Activated CD8-positive, alpha-beta memory T cell treated with anti-CD3 and anti-CD28 coated beads for 1 hour (primary cell): ENCODE measurements at places on chromosomes 2 and 18.

DNA sequence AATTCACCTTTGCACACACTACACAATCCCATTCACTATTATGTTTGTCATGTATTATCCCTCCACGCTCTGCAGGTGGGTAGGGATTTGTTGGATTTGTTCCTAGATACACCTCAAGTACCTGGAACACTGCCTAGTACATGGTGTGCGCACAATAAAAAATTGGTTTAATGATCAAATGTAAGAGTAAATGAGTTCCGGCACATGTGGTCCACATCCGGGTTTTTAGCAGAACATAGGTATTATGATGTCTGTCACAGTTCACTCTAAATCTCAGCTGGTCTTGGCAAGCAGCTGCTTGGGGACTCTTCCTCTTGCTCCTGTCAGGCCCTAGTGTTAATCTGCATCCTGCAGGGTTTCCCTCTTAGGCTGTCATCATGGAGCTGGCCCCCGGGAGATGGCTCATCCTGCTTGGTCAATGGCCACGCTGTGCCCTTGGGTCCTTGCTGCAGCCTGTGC, 21.8 kb upstream of the IL1R1 start:
- DNase-seq = no peak

- DNase-seq = no peak
Observed at GRCh38 chr18:63881851-63882250, 5.7 kb upstream of the SERPINB2 start.

- no peak for DNase-seq
Observed at GRCh38 chr2:178514664-178515063, 34.4 kb downstream of the PLEKHA3 start.

DNA sequence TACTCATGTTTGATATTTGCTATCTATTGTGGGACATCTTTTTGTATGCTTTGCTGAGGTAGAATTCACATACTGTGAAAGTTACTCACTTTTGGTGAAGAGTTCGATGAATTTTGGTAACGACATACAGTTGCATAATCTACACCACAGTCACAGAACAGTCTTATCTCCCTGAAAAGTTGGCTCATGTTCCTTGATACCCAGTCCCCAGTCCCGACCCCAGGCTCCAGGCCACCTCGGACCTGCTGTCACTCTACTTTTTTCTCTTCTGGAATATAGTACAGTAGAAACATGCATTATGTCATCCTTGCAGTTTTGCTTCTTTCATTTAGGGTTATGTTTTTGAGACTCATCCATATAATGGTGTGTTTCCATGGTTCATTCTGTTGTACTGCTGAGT, 191.7 kb downstream of the FAM210A start:
- DNase-seq = no peak

DNA sequence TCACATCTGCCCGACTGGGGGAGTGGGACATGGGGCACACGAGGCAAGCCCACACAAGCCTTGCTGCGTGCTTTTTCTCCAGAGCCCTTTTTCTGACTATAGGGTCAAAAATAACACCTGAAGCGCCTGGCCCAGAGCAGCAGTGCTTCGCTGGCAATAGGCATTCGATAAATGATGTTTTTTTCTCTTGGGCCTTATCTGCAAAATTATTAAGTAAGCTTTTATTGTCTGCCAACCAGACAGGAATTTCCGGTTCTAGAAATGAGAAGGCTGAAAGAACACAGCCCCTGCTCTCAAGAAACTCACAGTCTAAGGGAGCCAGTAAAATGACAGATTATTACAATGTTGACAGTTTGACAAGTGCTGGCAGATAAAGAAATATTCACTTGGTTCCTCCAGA, 2.7 kb upstream of the TMBIM1 start:
- DNase-seq = no peak

DNA sequence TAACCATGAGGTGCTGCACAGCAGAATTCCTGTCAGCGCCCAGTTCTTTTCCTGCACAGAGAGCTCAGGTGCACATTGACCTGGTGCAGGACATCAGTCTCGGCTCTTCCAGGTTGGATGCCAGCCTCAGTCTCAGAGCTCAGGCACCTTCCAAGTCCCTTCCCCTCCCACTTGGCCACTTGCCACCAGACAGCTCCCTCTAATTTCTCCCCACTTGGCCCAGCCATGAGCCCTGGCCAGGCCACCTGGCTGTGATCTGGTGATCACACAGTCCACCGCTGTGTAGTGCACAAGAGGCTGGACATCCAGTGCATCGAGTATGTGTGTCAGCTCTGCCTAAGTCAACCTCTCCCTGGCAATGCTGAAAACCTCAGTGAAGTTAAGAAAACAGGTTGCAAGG, 336.6 kb upstream of the MYT1L start:
- DNase-seq = no peak

DNA sequence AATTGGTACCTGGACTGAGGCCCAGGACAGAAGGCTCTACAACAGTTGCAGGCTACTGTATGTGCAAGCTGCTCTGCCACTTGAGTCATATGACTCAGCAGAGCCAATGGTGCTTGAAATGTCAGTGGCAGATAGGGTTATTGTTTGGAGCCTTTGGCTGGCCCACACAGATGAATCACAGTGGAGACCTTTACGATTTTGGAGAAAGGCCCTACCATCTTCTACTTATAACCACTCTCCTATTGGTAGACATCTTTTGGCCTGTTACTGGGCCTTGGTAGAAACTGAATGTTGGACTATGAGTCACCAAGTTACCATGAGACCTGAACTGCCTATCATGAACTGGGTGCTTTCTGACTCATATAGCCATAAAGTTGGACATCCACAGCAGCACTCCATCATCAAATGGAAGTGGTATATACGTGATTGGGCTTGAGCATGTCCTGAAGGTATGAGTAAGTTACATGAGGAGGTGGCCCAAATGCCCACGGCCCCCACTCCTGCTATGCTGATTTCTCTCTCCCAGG, 88.9 kb upstream of the NRXN1 start:
- no peak for DNase-seq

- DNase-seq = no peak
Observed at GRCh38 chr2:197904446-197904845, 100.1 kb downstream of the PLCL1 start.

GRCh38 chr18:6362559-6363129, 52.1 kb downstream of the L3MBTL4 start:
- no peak for DNase-seq
